ENCODE measurements at places on chromosomes 12 and 14.
A peak's percentile ranks its signal among the peaks of the same experiment; 100 is the strongest.

DNA sequence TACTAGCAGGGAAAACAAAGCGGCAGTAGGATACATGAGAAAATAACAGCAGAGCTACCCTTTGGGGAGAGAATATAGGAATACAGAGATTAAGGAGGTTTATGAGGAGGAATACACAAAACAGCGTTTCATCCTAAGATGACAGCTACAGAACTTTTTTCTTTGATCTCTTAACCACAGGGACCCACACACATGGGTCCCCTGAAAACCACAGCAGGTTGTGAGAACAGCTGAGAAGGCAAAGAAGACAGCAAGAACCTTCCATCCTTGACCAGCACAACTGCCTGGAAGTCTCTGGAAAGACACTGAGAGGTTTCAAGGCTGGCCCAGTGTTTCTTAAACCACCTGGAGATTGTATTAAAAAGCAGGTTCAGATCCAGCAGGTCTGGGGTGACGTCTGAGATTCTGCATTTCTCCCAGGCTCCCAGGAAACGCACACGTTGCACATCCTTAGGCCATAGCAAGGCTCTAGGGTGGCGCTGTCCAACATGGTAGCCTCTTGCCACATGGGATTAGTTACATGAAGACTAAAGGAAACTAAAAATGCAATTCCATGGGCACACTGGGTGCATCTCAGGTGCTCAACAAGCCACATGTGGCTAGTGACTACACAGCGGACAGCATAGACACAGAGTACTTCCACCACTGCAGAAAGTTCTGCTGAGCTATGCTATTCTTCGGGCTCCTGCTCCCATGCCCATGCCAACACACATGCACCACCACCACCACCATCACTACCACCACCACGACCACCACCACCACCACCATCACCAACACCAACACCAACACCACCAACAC is 92.3 kb downstream of the FOXN3 start:
- DNase-seq, result no peak

DNA sequence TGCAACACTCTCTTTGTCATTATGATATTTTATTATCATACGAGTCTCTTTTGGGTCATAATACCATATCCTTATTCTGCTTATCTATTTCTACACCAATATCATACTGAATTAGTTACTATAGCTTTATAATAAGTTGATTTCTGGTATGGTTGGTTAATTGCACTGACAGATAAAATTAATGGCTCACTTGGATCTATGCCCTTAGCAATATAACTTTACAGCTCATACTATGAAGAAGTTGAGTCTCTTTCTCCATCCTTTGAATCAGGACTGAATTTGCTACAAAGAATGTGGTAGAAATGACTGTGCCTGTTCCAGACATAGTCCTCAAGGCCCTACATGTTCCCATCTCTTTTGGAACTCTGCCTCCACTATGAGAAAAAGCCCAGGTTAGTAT is 139.7 kb upstream of the DYRK2 start:
- no peak for DNase-seq

DNA sequence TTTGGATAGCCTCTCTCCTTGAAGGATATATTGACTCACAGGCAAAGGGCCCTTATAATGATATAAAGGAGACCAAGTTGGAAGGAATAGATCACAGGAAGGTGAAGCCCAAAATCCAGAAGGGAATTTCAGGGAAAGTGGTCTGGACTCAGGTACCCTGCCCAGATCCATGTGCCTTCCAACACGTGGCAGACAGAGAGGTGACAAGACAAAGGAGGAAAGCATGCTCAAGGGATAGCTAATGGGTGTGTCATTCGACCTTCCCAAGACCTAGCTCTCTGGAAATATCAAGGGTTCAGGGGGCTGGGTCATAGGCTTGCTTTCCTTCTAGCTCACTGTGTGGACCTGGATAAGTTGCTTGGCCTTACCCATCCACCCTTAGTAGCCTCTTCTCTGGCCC is 214.3 kb downstream of the ZFP36L1 start:
- DNase-seq, result no peak

- DNase-seq, result peak; percentile 25
Measured at GRCh38 chr12:57893431-57894353, 47.2 kb upstream of the CTDSP2 start.

DNA sequence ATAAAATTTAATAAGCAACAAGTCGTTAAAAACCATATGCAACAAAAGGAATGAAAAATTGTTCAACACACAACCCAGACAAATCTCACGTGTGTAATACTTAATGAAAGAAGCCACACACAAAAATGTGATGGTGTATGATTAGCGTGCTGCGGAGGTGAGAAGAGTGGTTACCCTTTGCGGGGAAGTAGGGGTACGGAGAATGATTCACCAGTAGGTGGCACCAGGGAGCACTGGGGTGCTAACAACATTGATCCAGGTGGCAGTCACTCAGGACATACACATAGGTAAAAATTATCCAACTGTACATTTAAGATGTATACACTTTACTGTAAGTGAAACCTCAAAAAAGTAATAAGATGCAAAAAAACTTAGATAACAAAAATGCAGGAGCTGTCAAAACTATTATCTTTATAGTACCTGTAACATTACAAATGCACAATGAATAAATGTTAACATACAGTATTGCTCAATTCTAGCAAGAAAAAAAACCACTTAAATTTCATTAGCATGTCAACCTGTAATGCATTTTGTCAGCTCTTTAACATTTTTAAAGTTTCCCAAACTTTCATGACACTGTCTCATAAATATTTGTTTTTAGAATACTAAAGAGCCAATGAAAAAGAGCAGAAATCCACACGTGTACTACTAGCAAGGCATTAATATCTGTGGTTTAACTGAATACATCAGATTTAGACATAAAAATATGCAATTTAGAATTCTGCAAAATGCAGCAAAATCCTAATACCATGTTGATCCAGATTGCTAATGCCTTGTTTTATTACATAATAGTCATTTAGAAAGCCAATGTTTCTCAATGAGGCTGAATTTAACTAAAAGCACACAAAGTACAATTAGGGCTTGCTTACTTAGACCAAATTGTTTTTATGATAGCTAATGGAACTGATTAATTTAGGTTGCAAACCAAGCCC is 46.7 kb downstream of the TMCC3 start:
- DNase-seq, result peak; percentile 67

- DNase-seq, result no peak
Measured at GRCh38 chr12:32418903-32419519, 19.7 kb downstream of the FGD4 start.

- DNase-seq, result peak; percentile 85
Measured at GRCh38 chr12:29073631-29074239, 75.3 kb upstream of the FAR2 start.

- DNase-seq, result no peak
Measured at GRCh38 chr12:95674631-95675030, 115.9 kb downstream of the NTN4 start.

- DNase-seq, result no peak
Measured at GRCh38 chr14:103537175-103537990, 8.4 kb downstream of the TRMT61A start.

DNA sequence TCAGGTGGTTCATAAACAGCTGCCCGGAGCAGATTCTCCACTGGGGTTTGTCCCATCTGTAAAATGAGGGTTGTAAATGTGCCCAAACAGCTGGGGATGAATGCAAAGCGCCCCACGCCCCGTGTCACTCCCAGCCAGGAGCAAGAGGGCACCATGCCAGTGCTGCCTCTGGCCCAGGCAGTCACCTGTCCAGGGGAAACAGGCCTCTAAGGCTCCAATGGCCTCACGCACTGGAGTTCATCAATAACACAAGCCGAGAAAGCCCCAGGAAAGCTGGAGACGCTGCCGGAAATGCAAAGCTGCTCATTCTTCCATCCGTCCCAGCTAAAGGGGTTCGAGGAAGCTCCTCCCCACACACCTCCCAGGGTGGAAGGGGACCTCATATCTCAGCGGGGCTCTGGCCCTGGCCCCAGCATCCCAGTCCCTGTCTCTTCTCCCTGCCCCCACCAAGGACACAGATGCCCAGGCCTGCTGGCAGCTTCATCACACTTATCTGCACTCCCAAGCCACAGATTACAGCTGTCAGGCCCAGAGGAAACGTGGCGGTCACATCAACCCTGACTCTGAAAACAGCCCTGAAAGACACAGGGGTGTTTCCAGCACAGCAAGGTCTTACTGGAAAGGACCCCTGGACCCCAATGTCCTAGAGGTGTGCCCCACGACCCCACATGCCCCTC is 21.5 kb downstream of the SCARB1 start:
- DNase-seq, result peak; percentile 70

- DNase-seq, result peak; percentile 59
Measured at GRCh38 chr14:50399251-50400032, 2.8 kb upstream of the CDKL1 start.

DNA sequence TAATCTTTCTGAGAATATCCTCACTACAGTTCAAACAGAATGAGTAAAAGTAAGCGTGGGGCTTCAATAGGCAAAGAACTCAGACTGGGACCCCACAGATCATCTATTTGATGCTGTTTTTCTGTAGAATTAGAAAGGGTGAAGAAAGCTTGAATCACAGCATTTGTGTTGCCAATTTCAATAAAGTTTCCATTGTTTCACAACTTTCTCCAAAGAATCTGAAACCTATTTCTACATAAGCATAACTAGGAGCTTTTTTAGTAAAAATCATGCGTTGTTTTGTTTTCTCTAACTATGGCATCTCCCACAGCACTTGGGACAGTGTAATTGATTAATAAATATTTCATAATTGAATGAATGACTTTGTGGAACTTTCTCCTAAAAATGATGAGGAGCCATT is 16.7 kb upstream of the NEDD1 start:
- DNase-seq, result no peak

- DNase-seq, result no peak
Measured at GRCh38 chr14:95679148-95679815, 6.9 kb upstream of the TCL1B start.

- peak; percentile 68 for DNase-seq
Measured at GRCh38 chr12:3313675-3314663, 177.0 kb upstream of the PRMT8 start.

GRCh38 chr12:12734054-12734453 is 16.9 kb downstream of the CDKN1B start:
- no peak for DNase-seq

All from hematopoietic multipotent progenitor cell treated with erythropoietin and hydrocortisone succinate and interleukin-3 and kit ligand, for 4 days (in vitro differentiated cells).